ENCODE measurements at places on chromosomes 16 and 17. TPM values are rescaled to one million over a fixed set of nuclear protein-coding genes. Genes with fewer than 3 reads are reported as not detected.

SLC5A10 gene
- total RNA-seq: not detected

CNGB1 gene
- 0.39 TPM for total RNA-seq

MARVELD3 gene
- 5.5 TPM for total RNA-seq

OR4D1 gene
- not detected for total RNA-seq

DNA sequence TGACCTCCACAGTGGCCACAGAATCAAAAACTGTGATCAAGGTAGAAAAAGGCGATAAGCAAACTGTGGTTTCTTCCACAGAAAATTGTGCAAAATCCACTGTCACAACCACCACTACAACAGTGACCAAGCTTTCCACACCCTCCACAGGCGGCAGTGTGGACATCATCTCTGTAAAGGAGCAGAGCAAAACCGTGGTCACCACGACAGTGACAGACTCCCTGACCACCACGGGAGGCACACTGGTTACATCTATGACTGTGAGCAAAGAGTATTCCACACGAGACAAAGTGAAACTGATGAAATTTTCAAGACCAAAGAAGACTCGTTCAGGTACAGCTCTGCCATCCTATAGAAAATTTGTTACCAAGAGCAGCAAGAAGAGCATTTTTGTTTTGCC, 83.6 kb downstream of the C17orf58 start:
- no peak for DNase-seq

KRTAP2-3 gene
- total RNA-seq: not detected

GRCh38 chr17:75454193-75454592, 2.2 kb upstream of the TMEM94 start:
- DNase-seq: no peak
